ENCODE measurements at places on chromosomes 12 and 14.

- no peak for DNase-seq
Measured at GRCh38 chr12:67609226-67609870, 39.2 kb upstream of the DYRK2 start.

DNA sequence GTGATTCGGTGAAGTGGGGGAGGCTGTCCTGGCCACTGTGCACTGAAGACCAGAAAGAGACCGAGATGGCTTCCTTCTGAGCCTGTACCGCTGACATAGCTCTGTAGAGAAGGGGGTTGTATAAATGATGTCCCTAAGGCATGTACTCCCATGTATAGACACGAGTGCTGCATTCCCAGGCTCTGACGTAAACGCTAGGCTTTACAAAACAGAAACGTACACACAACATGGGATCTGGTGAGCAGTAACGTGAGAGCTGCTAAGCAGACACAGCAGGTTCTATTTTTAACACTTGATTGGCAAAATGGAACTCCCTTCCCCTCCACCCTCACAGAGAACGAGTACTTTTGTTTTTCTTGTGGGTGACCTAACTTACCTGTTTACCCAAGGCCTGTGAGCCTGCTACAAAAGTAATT, 35.9 kb downstream of the ACADS start:
- DNase-seq = peak; percentile 62

- no peak for DNase-seq
Measured at GRCh38 chr12:11954181-11954580, 116.6 kb upstream of the BCL2L14 start.

GRCh38 chr12:112126911-112127310, 1.6 kb downstream of the TRAFD1 start:
- no peak for DNase-seq

DNA sequence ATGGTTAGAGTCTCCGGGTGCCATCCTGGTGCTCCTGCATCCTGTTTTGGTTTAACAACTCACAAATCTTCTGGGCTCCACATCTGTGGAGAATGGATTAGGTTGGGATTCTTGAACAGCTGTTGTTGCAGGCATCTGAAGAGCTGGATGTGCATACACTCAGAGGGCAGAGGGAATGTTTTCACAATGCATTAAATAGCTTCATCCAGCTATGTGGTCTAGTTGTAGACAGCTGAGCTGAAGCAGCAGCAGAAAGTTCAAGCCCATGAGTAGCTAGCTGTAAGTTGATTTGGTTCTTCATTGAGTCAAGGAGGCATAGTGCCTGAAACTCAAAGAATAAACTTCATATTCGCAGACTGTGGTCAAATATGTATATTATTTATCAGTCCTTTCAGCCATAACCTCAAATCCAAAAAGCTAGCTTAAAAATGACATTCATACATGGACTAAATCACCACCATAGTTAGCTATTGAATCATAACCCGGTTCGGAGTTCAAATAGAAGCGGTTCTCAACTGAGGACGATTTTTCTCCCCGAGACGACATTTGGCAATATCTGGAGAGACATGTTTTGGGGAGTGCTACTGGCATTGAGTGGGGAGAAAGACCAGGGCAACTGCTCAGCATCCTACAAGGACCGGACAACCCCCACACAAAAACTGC, 858 bp upstream of the ANKRD13A start:
- no peak for DNase-seq

GRCh38 chr12:63802012-63802608, 22.4 kb downstream of the RXYLT1 start:
- DNase-seq = peak; percentile 36

- no peak for DNase-seq
Measured at GRCh38 chr14:24713404-24713803, 79.4 kb upstream of the GZMB start.

- DNase-seq = no peak
Measured at GRCh38 chr14:24790196-24790595, 156.2 kb upstream of the GZMB start.

DNA sequence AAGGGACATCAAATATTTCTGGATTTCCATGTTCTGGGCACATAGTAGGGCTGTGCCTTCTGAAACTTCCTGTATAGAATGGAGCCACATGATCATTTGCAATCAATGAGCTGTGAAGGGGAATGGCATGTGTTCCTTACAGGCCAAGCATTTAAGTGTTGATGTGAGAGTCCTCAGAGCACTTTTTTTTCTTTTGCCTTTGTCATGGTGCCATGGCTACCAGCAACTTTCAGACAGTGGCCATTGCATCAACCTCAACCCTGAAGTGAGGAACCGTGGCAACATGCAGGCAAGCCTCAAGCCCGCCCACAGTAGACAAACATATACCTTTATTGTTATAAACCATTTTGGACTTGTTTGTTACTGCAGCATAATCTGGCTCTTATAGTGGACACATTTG, 948.1 kb downstream of the NRXN3 start:
- no peak for DNase-seq

- no peak for DNase-seq
Measured at GRCh38 chr14:104970231-104971068, 7.7 kb downstream of the AHNAK2 start.

GRCh38 chr12:115749071-115749841, 528.2 kb downstream of the MED13L start:
- no peak for DNase-seq

DNA sequence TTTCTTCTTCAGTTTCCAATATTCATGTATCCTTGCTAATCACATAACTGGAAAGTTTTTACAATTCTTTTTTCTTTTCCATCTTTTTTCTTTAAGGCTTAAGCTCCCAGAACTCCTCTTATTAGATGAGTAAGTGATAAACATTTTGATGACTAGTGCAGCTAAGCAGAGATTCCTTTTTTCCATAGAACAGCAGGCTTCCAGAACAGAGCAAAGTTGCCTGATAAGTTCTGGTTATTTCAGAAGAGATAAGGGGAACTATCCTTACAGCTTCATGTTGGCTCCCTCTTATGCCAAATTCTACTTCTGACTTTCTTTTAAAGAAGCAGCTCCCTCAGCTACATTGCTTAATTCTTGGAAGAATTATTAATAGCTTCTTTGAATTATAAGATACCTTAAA, 194.7 kb upstream of the FAR2 start:
- no peak for DNase-seq

DNA sequence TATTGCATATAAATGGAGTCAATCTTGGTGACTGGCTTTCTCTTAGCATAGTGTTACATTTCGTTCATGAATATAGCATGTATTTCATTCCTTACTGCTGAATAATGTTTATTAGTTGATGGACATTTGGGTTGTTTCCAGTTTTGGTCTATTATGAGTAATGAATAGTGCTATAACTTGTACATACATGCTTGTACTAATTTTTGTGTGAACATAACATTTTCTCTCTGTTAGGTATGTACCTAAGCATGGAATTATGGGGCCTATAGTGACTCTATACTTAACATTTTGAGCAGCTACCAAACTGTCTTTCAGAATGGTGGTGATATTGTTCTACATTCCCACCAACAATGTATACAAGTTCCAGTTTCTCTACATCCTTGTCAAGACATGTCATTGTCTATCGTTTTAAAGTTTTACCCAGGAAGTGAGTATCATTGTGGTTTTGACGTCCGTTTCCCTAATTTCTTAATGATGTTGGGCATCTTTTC, 23.1 kb downstream of the ATP2A2 start:
- no peak for DNase-seq

GRCh38 chr12:77239617-77240016, 174.2 kb upstream of the E2F7 start:
- no peak for DNase-seq
